ENCODE measurements at places on chromosomes 11 and 22.

DNA sequence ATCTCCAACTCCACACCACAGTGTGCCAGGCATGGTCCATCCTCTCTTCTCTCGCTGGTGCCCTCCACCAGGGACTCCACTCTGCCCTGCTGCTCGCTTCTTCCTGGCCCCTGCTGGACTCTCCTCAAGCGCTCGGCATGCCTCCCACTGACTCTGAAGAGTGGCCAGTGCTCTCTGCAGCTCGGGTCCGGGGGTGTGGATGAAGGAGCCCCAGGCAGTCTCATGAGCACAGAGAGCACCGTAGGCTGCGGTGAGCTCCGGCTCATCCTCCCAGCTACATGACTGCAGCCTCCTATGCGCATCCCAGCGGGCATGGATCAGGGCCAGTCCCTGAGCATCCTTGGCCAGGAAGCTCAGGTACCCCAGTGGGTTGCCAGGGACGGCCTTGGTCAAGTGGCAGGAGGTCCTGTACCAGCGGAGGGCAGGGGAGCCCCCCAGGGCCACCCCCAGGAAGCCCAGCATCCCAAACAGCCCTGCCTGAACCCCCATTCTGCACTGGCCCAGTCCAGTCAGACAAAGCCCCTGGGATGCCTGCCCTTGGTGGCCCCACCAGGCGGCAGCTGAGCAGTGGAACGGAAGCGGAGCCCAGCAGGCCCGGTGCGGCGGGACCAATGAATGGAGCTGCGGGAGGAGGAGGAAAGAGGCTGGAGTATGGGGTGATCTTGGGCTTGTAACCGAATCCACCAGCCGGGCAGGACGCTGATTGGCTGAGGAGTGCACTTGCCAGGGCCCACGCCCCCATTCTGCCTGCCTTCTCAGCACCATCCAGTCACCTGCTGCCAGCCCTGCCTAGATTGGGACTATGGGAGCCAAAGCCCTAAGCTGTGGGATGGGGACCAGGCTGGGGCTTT, at the start of gene PLA2G3:
TSS of gene PLA2G3 (minus strand) at position 643 of the 851 bp plus-strand sequence. CDS start at position 489, 154 bp downstream.
- DNase-seq = no peak

DNA sequence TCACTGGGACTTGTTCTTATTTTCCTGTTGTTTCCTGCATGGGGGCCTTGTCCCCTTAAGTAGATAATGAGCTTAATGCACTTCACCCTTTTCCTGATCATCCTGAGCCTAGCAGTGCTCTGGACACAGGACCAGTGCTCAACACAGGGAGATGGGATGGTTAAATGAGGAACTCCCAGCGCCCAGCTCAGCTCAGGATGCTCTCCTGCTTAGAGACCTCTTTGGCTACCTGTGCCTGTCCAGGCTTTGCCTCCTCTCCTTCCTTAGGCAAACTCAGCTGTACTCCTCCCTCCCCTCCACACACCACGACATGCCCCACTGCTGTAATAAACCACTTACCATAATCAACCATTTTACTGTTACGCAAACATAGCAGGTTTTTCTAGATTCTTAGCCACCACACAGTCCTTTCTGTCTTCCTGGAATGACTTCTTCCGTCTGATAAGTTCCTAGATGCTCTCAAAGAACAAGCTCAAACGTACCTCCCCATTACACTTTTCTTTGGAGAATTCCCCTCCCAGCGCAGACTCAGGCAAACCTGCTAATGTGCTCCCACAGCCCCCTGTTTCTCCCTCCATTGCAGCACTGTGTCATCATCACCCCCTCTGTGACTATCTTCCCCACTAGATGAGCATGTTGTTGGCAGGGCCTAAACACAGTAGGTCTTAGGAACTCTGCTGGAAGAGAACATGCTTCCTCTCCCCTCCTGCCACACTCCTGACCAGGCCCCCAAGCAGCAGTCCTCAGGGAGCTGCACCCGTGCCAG, 113.6 kb downstream of the MICAL2 start:
- no peak for DNase-seq

GRCh38 chr11:8373519-8374432, 110.1 kb upstream of the LMO1 start:
- DNase-seq = no peak

- DNase-seq = no peak
These were observed 3.5 kb upstream of the DGCR2 start for GRCh38 chr22:19125474-19126308.

GRCh38 chr11:69304686-69305085, 10.7 kb downstream of the MYEOV start:
- no peak for DNase-seq

- no peak for DNase-seq
These were observed 144.4 kb downstream of the NCAM1 start for GRCh38 chr11:113105592-113105991.

- peak; percentile 52 for DNase-seq
These were observed 752 bp downstream of the MUC2 start for GRCh38 chr11:1075341-1075911.

DNA sequence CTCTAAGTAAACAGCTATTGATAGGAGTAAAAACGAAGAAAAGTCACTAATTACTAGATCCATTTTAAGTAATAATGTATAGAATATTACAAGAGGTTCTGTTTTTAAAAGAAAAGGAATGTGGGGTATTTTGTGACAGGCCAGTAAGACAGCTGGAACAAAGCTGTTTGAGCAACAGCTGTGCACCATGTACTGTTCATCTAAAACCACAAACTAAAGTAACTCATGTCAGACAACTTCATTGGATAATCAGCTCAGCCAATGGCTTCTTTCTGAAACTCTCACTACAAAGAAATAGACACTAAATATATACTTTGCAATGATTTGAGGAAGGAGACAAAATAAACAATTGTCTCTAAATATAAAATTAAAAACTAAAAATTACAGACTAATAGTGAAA, 16.1 kb downstream of the RRAS2 start:
- no peak for DNase-seq

GRCh38 chr11:62895501-62895900, 14.8 kb downstream of the SLC3A2 start:
- no peak for DNase-seq

DNA sequence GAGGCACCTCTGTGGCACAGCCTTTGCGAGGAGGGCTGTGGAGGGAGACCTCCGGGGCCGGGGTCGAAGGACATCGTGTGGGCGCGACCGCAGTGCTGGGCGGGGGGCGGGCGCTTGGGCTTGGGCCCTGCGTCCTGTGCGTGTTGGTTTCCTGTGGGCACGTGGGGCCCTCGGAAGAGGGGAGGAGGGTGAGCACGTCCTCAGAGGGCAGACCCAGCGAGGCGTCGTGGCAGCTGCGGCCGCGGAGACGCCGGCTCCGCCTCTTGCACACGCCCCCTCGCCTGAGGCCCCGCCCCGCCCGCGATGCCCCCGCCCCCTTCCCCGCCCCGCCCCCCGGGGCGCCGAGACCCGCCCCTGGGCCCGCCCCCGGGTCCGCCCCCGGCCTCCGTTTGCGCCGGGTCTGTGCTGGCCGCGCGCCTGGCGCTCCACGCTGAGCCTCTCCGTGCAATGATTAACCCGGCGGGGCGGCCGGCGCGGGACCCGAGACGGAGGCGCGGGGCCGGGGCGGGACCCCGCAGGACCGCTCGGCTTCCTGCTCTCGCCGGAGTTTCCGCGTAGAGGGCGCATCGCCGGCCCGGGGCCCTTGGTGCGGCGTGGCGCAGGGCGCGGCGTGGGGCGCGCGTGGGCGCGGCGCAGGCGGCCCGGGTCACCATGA, at the start of gene PRR5:
TSS of gene PRR5 (plus strand) at position 381 of the 655 bp plus-strand sequence. CDS start at position 652, 271 bp downstream.
- peak; percentile 93 for DNase-seq

DNA sequence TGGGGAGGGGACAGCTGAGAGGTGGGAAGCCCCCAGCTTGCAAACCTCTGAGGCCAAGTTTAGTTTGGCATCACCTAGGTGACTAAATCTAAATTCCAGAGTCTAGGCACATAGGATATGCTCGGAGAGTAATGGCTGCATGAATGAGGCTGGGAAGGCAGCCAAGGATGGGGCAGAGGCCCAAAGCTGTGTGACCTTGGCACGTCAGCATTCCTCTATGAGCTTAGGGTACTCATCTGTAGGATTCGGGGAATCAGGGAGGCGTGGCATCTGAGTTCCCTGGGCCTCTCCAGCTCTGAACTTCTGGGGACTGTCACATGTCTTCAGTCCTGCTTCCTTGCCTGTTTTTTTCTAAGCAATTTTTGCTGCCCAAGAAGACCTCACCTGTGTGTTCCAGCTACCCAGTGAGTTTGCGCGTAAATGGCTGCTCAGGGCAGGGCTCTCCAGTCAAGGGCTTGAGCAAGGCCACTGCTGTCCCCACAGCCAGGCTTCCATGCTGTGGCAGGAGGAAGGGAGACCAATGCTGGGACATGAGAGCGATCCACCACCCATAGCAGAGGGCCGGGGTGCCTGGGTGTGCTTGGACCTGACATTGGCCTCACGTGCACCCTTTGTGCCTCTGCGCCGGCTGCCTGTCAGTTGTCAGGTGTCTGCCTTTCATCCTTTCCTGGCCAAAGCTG, 13.9 kb downstream of the DAGLA start:
- DNase-seq = no peak

- DNase-seq = no peak
These were observed 9.0 kb upstream of the NUCB2 start for GRCh38 chr11:17267576-17267975.

DNA sequence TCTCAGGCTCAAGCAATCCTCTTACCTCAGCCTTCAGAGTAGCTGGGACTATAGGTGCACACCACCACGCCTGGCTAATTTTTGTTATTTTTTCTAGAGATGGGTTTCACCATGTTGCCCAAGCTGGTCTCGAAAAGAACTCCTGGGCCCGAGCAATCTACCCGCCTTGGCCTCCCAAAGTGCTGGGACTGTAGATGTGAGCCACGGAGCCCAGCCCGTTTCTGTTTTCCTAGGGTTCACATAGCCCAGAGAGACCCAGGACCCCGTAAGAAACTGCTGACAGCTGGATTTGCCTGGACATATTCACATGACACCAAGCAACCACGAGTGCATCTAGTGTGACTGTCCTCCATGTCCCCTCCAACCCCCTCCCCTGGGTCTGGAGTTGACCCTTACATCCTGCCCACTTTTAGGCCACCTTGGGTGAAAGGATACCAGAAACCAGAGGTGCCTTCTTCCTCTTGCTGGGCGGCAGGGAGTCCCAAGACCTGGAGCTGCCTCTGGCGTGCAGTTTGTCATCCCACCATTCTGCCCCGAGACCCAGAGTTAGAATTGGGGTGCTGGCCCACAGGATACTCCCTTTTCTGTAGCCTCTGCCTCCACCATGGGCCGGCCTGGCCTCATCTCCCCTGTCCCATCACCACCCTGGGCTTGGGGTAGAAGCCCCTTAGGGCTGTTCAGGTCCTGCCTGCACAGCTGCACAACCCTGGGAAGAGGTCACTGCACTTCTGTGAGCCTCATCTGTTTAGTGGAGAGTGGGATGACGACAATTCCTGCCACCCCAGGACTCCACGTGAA, 3.7 kb upstream of the RIN1 start:
- no peak for DNase-seq

DNA sequence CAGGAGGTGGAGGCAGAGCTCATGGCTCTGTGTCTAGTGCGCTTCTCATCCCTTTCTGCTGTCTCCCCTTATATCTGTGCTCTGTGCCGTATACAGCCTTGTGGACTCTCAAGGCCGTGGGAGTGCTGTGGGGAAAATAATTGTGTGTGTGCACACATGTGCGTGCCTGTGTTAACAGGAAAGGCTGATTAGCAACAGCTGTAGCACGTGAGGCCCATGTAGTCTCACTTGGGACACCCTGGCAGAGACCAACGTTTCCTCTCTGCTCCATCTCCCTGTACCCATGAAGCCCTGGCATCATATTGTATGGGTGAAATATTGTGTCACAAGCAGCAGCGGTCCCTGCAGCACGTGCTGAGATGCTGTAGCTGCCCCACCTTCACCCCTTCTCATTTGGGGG, 109.3 kb downstream of the LRRC32 start:
- DNase-seq = no peak

DNA sequence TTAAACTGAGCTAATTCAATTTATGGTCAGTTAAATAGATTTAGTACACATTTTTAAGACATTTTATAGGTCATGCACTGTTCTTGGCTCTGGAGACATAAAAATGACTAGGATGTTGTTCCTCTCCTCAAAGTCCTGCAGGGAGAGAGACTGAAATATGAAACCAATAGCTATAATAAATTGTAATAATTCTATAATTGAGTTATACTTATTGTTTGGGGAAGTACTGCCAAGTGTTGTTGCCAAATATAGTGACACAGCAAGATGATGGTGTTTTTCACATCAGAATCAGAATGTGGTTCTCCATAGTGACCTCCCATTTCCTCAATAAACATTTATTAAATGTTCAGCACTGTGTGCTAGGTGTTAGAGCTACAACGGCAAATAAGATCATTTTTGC, 470.6 kb downstream of the NTM start:
- no peak for DNase-seq

DNA sequence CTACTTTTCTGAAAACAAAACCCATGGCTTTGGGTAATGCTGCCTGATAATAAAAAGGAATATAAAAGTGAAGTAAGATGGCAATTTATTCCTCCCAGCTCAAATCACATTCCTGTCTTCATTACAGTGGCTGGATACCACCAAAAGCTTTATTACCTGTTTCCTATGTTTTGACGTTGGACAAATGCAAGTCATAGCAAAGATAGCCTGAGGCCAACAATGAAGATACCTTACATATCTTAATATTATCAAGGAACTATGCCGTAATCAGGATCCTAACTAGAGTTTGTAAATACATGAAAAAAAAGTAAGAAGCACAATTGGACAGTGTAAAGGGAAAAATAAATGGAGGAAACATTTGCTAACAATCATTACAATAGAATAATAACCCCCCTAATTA, 202.4 kb downstream of the SOX6 start:
- DNase-seq = no peak

GRCh38 chr11:11157185-11157584, 195.9 kb downstream of the CSNK2A3 start:
- DNase-seq = no peak

DNA sequence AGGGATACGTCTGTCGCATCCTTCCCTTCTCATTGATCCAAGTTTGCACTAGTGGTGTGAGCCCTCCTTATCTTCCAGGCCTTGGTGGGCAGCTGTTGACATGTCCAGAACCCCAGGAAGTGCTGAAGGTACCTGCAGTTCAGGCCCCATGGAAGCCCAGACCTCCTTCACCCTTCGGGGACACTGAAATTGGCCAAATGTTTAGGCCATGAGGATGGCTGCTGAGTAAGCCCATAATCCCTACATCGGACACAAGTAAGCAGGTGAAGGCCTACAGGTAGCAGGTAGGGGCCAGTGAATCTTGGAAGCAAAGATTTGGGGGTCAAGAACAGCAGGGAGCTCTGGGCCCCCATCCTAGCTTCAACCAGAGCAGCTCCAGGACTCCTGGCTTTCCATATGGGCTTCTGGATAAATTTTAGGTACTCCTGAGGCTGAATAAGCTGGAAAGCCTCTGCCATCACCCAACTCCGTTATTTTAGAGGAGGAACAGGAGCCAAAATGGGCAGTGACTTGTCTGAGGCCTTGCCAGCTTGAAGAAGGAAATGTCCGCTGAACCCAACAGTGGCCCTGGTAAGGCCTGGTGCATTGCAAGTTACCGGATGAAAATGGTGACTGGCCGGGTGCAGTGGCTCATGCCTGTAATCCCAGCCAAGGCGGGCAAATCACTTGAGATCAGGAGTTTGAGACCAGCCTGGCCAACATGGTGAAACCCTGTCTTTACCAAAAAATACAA, 45.2 kb downstream of the MORC2 start:
- DNase-seq = no peak

GRCh38 chr11:8167796-8168195, 1.0 kb downstream of the RIC3 start:
- no peak for DNase-seq

Measured in Peyer's patch (tissue), 4 donors.